Naive thymus-derived CD4-positive, alpha-beta T cell (primary cell): ENCODE measurements at places on chromosomes 5 and 9. TPM values are rescaled to one million over a fixed set of nuclear protein-coding genes. Genes with fewer than 3 reads are reported as not detected.

Gene MRRF
- total RNA-seq = 34.8 and 37.6 TPM in 2 replicates

Gene MRPL50
- 23.8 TPM for total RNA-seq

- peaks cover 10% of the 10 kb centered on the region for H3K4me1 ChIP-seq
- peak; percentile 91 for DNase-seq
- no peaks in the 10 kb centered on the region for H3K27me3 ChIP-seq
- H3K27ac ChIP-seq = peak within 1 kb of the TSS; percentile 88
Measured at GRCh38 chr5:69234457-69235268, at the start of gene CDK7. TSS of gene CDK7 (plus strand) at chr5:69234886. CDS start at chr5:69234976, 90 bp downstream.

GRCh38 chr5:147479949-147480348 lies 29.9 kb downstream of the DPYSL3 start:
- no peaks in the 10 kb centered on the region for H3K4me1 ChIP-seq
- no peak overlapping the region for H3K4me3 ChIP-seq
- H3K27me3 ChIP-seq = no peaks in the 10 kb centered on the region
- no peak overlapping the region for H3K27ac ChIP-seq
- DNase-seq = no peak

GRCh38 chr5:60297658-60298057 lies 402.3 kb downstream of the DEPDC1B start:
- H3K27ac ChIP-seq = no peak overlapping the region
- no peak for DNase-seq
- no peak overlapping the region for H3K4me3 ChIP-seq
- no peaks in the 10 kb centered on the region for H3K4me1 ChIP-seq
- no peaks in the 10 kb centered on the region for H3K27me3 ChIP-seq
- H3K36me3 ChIP-seq = no peaks in the 10 kb centered on the region

GRCh38 chr5:141821430-141821925 lies 56.7 kb downstream of the PCDH1 start:
- H3K27ac ChIP-seq = no peak overlapping the region
- DNase-seq = no peak
- no peak overlapping the region for H3K4me3 ChIP-seq
- H3K4me1 ChIP-seq = no peaks in the 10 kb centered on the region
- H3K27me3 ChIP-seq = no peaks in the 10 kb centered on the region

- DNase-seq = peak; percentile 66
- H3K27me3 ChIP-seq = no peaks in the 10 kb centered on the region
- peaks cover 40% of the 10 kb centered on the region for H3K4me1 ChIP-seq
- H3K36me3 ChIP-seq = peaks cover 7% of the 10 kb centered on the region
Measured at GRCh38 chr5:171387970-171388815, 544 bp downstream of the NPM1 start.

DNA sequence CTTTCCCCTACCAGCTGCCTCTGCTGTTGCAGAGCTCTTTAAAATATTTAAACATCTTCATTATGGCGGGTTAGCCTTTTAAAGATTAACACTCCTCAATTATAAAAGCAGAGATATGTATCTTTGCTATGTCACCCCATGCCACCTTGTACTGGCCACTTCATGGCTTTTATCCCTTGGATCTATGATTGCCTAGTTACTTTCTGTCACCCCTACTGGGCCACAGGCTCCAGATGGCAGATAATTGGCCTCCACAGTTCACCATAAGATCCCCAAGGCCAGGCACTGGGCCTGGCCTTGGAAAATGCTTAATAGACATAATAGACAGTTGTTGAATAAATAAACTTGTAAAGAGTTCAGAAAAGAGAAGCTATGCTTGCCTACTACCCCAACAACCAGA lies 142.0 kb upstream of the SHB start:
- no peak for DNase-seq
- H3K4me1 ChIP-seq = no peaks in the 10 kb centered on the region
- no peaks in the 10 kb centered on the region for H3K36me3 ChIP-seq
- H3K4me3 ChIP-seq = no peak overlapping the region
- H3K27ac ChIP-seq = no peak overlapping the region

- no peak for DNase-seq
- H3K27ac ChIP-seq = no peak overlapping the region
Measured at GRCh38 chr5:135069895-135070657, 36.0 kb upstream of the PITX1 start.

DNA sequence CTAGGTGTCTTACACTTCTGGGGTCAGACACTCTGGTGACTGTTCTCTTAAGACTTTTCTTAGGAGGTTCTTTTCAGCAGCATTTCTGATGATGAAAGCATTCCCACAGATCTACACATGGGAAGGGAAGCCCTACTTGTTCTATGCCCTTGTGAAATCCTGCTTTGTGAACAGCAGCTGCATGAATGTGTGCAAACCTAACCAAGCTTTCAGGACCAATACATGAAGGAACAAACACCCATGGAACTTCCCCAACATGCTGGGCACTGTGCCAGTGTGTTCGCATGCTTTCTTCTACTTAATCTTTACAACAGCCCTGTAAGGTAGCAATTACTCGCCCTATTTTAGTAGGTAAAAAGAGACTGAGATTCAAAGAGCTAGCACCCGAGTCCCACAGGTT lies 439.9 kb upstream of the KLF4 start:
- H3K36me3 ChIP-seq = no peaks in the 10 kb centered on the region

GRCh38 chr9:103014242-103014641 lies 19.1 kb downstream of the CYLC2 start:
- no peak overlapping the region for H3K27ac ChIP-seq
- H3K4me3 ChIP-seq = no peak overlapping the region
- H3K4me1 ChIP-seq = no peaks in the 10 kb centered on the region
- H3K27me3 ChIP-seq = no peaks in the 10 kb centered on the region
- no peaks in the 10 kb centered on the region for H3K36me3 ChIP-seq

DNA sequence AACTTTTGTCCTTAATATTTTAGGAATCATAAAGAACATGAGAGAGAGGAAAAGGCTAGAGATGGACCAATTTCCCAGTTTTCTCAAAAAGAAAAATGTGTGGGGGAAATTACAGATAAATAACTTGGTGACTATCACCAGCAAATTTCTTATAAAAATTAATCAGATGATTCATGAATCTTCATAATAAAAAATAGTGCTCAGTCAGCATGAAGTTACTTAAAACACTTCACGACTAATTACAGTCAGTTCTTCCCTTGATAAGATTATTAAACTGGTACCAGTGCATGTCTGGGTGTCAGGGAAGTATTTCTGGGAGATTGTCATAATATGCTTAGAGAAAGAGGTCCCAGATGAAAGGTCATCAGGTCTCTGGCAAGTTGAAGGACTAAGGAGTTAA lies 133.0 kb downstream of the SNCAIP start:
- H3K27ac ChIP-seq = no peak overlapping the region
- no peak for DNase-seq
- H3K27me3 ChIP-seq = no peaks in the 10 kb centered on the region
- H3K4me1 ChIP-seq = no peaks in the 10 kb centered on the region
- H3K4me3 ChIP-seq = no peak overlapping the region
- no peaks in the 10 kb centered on the region for H3K36me3 ChIP-seq

- H3K36me3 ChIP-seq = no peaks in the 10 kb centered on the region
- no peaks in the 10 kb centered on the region for H3K4me1 ChIP-seq
- no peak overlapping the region for H3K4me3 ChIP-seq
- H3K27ac ChIP-seq = no peak overlapping the region
Measured at GRCh38 chr9:137162505-137163364, 7.1 kb downstream of the LRRC26 start.

DNA sequence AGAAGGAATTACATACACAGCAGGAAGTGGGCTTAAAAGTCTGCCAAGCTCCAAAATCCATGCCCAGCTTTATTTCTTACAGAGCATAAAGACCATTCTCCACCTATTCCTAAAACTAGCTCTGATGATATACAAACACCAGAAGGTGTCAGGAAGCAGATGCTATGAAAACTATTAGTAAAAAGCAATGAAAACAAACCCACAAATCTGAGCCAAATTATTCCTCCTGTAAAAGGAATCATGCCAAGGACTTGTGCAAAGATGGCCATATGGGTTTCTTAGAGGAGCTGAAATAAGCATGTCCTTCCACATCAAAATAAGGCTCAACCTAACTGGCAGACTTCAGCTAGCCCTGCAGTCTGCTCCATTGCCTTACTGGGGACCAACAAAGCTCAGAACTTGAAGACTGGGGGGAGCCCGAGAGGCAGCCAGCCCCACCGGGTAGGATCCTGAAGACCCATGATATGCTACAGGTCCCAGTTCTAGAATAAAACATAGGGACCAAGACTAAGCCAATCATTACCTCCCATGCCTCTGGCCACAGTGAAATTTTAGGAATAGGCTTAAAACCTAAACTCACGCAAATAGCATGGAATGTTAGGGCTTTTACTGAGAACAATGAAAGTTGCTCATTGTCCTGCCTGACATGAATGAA lies 42.8 kb upstream of the GABRP start:
- H3K27me3 ChIP-seq = no peaks in the 10 kb centered on the region
- no peak overlapping the region for H3K27ac ChIP-seq
- H3K4me3 ChIP-seq = no peak overlapping the region

- H3K4me1 ChIP-seq = no peaks in the 10 kb centered on the region
- no peaks in the 10 kb centered on the region for H3K36me3 ChIP-seq
- H3K27ac ChIP-seq = no peak overlapping the region
- DNase-seq = no peak
Measured at GRCh38 chr5:43215073-43215631, 23.1 kb downstream of the NIM1K start.

DNA sequence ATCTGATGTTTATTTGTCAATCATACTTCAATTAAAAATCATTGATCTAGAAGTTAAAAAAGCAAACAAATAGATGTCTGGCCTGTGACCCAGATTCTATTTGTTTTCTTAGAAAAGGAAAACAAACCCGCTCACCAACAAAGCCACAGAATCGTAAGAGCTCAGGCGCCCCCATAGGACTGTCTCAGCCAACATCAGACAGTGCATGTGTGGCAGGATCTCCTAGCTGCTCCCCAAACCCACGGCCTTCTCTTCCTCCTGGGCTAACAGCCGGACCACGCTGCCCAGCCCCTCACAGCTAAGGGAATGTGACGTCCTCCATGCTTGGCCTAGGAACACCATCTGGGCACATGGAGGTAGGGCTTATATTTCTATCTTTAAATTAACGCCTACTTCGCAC lies 19.4 kb downstream of the OR2Y1 start:
- H3K4me1 ChIP-seq = no peaks in the 10 kb centered on the region
- no peak for DNase-seq
- H3K27ac ChIP-seq = no peak overlapping the region
- H3K4me3 ChIP-seq = no peak overlapping the region
- no peaks in the 10 kb centered on the region for H3K36me3 ChIP-seq

DNA sequence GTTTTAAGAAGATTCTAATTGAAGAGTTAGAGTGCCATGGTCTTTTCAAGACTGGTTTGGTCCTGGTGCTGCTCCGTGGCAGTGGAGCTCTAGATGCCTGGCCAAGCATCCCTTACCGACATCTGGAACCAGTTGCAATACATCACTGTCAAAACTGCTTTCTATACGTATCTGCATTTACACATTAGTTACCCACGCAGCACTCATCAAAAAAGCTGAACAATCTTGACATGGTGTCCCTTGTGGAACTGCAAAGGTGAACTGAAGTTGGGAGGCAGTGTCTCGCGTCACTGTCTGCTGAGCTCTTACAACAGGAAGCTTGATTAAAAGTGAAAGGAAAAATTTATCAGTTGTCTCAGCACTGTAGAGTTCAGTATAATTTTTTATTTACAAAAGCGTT lies 82.6 kb downstream of the PBX3 start:
- H3K4me1 ChIP-seq = peaks cover 18% of the 10 kb centered on the region
- peak overlapping the region; percentile 82 for H3K4me3 ChIP-seq
- H3K27ac ChIP-seq = peak overlapping the region; percentile 82
- no peaks in the 10 kb centered on the region for H3K36me3 ChIP-seq

DNA sequence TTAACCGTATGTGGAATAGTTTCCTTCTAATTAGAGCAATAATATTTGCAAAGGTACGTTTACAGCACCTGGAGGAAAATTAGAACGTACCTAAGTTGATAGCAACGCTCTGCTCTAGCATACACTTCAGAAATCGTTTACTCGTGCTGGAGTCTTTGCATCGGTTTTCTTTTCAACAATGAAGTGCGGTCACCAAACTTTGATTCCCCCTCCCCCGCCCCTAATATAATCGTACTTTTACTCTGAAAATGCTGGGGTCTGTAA lies 506 bp downstream of the ADAMTS19 start:
- no peaks in the 10 kb centered on the region for H3K36me3 ChIP-seq
- no peak for DNase-seq
- no peaks in the 10 kb centered on the region for H3K4me1 ChIP-seq
- H3K4me3 ChIP-seq = no peak overlapping the region

DNA sequence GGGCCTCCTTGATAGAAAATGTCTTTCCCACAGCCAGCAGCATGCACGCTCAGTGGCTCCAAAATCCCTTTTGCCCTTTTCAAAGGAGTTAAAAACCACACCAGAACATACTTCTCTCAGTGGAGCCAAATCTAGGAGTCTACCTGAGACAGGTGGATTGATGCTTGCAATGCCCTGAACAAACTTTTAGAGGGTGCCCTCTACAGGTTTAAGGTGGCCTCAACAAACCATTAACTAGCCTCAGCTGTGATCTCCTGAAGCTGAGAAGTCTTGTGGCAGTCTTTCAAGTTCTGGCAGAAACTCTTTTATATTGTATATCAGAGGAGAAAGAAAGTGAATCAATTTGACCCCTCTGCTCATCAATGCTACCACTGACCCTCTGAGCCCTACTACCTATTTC lies 125.4 kb downstream of the MED27 start:
- no peaks in the 10 kb centered on the region for H3K36me3 ChIP-seq
- no peaks in the 10 kb centered on the region for H3K27me3 ChIP-seq
- H3K4me3 ChIP-seq = no peak overlapping the region
- no peaks in the 10 kb centered on the region for H3K4me1 ChIP-seq

- no peaks in the 10 kb centered on the region for H3K36me3 ChIP-seq
- H3K4me1 ChIP-seq = no peaks in the 10 kb centered on the region
- no peak overlapping the region for H3K27ac ChIP-seq
- no peak for DNase-seq
- no peak overlapping the region for H3K4me3 ChIP-seq
Measured at GRCh38 chr5:65382582-65382981, 99.1 kb downstream of the ADAMTS6 start.

DNA sequence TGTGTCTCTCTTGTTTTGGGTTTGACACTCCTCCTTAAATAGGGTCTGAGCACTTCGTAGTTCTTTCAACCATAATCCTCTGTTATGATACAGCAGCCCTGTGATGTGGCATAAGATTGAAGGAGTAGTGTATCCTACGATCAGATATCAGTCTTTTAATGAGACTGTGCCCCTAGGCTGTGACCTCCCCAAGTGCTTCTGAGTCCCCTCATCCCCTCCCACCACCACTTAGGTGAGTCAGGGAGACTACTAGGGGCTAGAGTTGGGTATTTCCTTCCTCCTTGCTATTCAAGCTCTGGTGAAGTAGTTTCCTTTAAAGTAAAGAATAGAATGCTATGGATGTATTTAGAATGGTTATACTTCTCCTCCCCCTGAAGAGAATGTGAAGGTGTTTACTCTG lies 637.2 kb upstream of the GRAMD2B start:
- H3K4me3 ChIP-seq = no peak overlapping the region
- no peaks in the 10 kb centered on the region for H3K27me3 ChIP-seq
- no peak for DNase-seq

GRCh38 chr5:169590602-169591001 lies 7.0 kb downstream of the SPDL1 start:
- no peak for DNase-seq
- peaks cover 17% of the 10 kb centered on the region for H3K36me3 ChIP-seq
- no peak overlapping the region for H3K4me3 ChIP-seq
- H3K27ac ChIP-seq = no peak overlapping the region
- no peaks in the 10 kb centered on the region for H3K4me1 ChIP-seq
- no peaks in the 10 kb centered on the region for H3K27me3 ChIP-seq

- no peaks in the 10 kb centered on the region for H3K4me1 ChIP-seq
- H3K4me3 ChIP-seq = no peak overlapping the region
- H3K27ac ChIP-seq = no peak overlapping the region
- no peak for DNase-seq
- no peaks in the 10 kb centered on the region for H3K27me3 ChIP-seq
Measured at GRCh38 chr9:135536216-135536615, 9.7 kb upstream of the OBP2A start.
